ENCODE measurements at places on chromosomes 12 and 14.
A peak's percentile ranks its signal among the peaks of the same experiment; 100 is the strongest.

- no peak for DNase-seq
Observed at GRCh38 chr12:1719139-1719538, 28.3 kb downstream of the ADIPOR2 start.

DNA sequence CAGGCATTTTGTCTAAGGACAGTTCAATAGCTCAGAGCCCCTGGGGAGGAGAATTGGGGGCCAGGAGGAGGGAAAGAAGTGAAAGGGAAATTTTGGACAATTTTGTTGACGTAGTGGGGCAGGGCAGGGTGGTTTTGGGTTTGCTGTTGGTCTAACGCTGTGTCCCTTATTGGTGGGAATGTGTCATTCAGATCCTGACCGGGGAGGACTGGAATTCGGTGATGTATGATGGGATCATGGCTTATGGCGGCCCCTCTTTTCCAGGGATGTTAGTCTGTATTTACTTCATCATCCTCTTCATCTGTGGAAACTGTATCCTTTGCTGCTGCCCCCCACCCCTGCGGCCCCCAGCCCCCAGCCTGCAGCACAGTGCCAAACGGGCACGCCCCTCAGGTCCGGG, 212.1 kb upstream of the FKBP4 start:
- no peak for DNase-seq

DNA sequence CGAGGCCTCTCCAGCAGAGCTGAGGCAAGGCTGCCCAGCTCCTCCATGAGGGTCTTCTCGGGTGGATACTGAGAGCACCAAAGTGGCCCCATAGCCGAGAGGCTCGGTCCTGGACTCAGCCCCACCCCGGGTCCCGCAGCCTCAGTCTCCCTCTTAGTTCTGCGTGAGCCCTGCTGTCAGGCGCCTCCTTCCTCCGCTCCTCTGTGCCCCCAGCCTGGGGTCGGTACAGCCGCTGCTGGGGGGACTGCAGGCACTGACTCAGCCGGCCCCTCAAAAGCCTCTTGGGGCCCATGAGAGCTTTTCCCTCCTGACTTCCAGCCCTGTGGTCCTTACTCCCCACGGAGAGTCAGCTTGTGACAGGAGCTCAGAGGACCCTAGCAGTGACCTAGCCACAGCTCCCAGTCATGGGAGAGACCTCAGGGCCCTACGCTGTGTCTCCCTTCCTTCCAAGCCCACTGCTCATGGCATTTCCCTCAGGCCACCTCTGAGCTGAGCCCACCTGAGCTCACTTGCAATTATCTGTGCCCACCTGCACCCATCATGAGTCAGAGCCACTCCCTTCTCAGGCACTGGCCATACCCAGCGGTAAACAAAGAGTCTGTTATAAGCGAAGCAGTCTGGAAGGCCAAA, 295.0 kb upstream of the RTL1 start:
- no peak for DNase-seq

GRCh38 chr14:34059037-34059924, 108.4 kb upstream of the EGLN3 start:
- no peak for DNase-seq

GRCh38 chr12:74889563-74890236, 319.9 kb downstream of the KCNC2 start:
- no peak for DNase-seq

DNA sequence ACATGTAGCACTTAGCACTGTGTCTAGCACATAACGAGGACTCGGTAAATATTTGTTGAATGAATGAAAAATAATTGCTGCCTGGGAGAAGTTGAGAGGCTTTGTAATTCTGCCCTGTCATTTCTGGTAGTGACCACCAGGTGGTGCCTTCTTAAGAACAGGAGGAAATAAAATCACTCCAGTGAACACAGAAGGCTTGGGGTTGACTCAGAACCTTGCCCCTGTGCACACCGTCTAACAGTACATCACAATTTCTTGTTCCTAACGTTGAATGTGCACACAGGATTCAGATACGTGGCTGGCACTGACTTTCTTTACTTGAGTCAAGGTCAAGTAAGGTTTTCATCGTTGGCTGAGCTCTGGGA, 91.8 kb downstream of the RGS6 start:
- no peak for DNase-seq

- peak; percentile 77 for DNase-seq
Observed at GRCh38 chr12:120944645-120945217, 33.6 kb upstream of the HNF1A start.

- no peak for DNase-seq
Observed at GRCh38 chr14:101007004-101007614, 103.6 kb upstream of the RTL1 start.

DNA sequence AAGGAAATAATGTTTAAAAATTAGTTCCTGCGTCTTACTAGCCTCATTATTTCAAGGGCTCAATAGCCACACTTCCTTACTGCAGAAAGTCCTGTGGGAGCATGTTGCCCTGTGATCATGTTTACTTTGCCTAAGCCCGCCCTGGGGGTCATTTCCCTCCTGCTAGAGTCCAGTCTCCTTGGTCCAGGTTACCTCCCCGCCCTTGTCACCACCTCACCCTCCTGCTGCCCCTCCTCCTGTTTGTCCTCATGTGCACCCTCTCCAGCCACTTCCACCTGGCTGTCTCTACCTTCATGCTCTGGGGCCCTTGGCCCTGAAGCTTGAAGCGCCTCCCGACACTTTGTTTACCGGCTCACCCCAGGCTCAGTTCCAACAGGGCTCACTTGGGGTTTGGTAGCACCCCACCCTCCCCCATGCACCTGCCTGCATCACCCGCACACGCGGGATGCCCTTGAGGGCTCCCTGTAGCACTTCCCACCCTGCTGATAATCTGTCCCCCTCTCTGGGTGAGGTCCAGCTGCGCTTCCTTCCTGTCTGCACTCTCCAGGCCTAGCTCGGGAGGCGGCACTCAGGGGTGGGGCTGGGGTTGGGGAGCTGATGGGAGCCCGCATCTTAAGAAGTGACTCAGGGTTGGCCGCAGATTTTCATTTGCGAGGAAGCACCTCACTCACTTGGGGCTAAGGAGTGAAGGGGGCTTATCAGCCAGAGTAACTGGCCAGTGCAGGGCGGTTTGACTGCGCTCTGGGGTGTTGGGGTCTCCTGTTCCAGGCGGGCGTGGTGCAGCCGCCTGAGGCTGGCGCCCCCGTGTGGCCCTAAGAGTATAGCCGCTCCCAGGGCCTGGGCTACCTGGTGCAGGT, 40.1 kb downstream of the SMIM41 start:
- DNase-seq: peak; percentile 76

GRCh38 chr14:77355811-77356210, 21.1 kb downstream of the TMED8 start:
- no peak for DNase-seq

GRCh38 chr12:52200086-52200780, 8.4 kb upstream of the KRT80 start:
- DNase-seq: peak; percentile 49

DNA sequence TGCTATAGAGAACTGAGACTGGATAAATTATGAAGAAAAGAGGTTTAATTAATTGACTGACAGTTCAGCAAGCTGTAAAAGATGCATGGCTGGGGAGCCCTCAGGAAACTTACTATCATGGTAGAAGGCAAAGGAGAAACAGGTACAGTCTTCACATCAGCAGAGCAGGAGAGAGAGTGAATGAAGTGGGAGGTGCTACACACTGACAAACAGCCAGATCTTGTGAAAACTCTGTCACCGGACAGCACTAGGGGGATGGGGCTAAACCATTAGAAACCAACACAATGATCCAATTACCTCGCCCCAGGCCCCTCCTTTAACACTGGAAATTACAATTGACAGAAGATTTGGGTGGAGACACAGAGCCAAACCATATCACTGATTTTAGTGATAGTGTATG, 682.4 kb downstream of the SLC16A7 start:
- no peak for DNase-seq

DNA sequence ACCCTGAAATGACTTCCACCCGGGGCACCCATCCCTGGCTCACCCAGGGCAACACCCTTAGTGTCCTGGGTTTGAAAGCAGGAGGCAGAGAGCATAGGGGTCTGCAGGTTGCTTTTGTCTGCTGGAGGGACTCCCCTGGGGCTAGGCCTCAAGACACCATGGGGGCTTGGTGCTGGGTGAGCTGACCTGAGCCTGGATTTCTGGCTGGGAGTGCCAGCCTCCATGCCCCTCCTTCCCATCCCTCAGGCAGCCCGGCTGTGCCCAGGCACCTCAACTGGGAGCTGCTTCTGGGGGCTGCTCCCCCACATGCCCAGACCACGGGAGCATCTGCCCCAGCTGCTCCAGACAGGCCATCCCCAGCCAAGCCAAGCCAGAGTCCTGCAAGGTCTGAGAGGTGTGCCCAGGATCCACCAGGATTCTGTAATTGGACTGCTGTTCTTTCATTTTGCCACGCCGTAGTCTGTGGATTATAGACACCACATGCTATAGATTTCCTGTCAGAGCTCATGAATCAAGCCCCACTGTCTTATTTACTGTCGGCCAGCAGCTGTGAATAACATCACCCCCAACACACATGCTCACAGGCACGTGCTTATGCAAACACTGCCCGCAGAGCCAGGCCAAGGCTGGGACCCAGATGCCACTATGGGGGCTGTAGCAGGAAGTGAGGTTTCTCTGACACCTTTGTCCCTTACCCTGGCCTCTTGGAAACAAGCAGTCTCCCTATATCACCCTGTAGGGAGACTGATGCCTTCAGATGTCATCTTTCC, 29.4 kb upstream of the ESRRB start:
- DNase-seq: no peak

DNA sequence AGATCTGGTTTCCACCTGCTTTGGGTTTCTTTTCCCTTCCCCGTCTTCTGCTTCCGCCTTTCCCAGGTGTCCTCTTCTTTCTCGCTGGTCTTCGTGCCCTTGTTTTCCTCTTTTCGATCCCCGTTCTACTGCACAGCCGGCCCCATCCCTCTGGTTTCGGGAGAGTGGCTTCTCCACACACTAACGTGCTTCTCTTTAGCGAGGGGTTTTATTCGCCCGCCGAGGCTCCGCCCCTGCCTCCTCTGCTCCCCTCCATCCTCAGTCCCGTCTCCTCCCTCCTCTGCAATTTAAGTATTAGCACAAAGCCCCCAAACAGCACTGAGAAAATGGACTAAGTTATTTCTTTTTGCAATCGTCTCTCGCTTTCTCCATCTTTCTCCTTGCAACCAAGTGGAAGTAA, at the start of gene SLC7A8:
Gene SLC7A8 (minus strand): TSS at position 182 of the 400 bp plus-strand sequence. CDS start 746 bp downstream, outside the sequence.
- DNase-seq: peak; percentile 81

GRCh38 chr12:22415342-22416309, 81.1 kb upstream of the ST8SIA1 start:
- DNase-seq: no peak

DNA sequence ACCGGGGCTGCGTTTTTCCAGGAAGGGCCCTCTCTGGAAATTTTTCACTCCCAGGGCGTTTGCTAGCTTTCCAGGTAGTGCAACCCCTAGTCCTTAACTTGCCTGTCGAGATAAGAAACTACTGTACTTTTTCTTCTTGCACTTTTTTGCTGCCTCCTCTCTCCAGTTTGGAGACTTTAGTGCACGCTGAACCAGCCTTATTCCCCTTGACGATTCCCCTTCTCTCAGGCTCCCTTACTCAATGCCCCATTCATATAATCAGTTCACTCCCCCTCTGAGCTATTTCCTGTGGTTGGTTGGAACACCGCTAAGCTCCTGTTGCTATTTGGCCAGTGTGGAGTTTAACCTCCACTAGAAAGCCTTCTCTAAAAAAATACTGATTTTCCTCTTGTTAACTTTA, 682 bp downstream of the CREBL2 start:
- DNase-seq: no peak

DNA sequence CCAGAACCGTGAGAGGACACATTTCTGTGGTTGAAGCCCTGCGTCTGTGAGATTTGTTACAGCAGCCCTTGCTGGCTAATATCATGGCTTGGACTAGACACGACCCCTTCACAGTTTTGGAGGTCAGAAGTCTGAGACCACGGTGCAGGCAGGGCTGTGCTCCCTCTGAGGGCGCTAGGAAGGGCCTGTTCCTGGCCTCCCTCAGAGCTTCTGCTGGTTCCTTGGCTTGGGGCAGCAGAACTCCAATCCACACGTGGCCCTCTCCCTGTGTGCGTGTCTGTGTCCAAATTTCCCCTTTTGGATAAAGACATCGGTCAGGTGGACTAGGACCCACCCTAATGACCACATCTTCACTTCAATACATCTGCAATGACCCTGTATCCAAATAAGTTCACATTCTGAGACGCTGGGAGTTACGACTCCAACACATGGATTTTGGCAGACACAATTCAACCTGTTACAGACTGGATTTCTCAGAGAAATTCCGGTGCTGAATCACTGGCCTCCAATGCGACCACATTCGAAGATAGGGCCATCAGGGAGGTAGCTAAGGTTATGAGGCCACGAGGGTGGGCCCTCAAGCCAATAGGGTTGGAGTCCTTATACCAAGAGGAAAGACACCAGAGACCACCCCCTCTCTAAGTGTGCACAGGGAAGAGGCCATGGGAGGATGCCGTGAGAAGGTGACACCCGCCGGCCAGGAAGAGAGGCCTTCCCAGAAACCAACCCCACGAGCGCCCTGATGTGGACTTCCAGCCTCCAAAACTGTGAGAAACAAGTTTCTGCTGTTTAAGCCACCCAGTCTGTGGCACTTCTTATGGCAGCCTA, 43.6 kb upstream of the PPP2R5C start:
- no peak for DNase-seq

DNA sequence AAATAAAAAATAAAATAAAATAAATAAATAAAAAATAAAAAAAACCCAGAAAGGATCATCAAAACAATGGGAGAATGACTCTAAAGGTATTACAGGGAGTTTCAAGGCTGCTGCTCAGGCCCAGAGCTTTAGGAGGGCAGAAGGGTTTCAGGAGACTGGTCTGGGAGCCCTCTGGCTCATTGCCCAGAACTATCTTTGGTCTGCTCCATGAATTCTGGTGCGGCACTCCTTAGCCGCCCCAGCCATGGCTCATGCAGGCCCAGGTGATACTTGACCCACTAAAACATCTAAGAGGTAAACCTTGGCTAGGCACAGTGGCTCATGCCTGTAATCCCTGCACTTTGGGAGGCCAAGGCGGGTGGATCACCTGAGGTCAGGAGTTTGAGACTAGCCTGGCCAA, 14.7 kb upstream of the TMED10 start:
- no peak for DNase-seq

- DNase-seq: no peak
Observed at GRCh38 chr12:42904683-42905418, 315.3 kb upstream of the PRICKLE1 start.

DNA sequence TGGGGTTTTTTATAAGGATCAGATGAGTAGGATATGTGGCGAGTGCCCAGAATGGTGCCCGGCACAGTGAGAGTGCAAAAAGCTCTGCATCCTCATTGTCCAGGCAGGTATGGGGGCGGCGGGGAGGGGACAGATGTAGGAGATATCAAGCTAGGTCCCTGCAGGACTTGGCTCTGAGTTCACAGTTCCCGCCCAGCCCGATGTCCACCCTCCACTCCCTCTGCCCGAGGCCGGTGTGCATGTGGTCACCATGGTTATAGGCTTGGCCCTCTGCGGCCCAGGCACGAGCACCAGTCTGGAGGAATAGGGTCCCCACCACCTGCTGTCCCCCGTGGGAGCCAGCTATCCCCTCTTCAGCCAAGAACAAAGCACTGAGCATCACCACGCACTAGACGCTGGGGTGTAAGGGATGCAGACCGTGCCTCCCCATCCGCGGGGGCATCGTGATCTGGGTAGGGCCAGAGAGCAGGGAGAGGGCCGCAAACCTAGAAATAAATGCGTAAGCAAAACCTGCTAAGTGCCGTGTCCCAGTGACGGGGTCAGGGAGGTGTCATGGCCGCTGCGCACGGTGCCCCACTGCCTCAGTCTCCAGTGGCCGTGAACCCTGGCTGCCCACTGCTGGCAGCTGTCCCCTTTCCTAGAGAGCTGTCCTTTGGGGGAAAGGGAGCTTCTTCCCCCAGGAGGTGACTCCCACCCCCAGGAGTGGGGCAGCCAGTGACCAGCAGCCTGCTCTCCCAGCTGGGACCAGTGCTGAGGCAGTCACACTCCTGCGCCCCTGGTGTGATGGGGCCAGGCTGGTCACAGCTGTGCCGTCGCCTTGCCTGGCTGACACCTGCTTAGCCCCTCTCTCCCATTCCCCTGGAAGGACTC, 12.0 kb downstream of the RFLNA start:
- DNase-seq: peak; percentile 26

Measured in right cardiac atrium (tissue), 5 donors.